ENCODE measurements at places on chromosomes 3 and 15.

DNA sequence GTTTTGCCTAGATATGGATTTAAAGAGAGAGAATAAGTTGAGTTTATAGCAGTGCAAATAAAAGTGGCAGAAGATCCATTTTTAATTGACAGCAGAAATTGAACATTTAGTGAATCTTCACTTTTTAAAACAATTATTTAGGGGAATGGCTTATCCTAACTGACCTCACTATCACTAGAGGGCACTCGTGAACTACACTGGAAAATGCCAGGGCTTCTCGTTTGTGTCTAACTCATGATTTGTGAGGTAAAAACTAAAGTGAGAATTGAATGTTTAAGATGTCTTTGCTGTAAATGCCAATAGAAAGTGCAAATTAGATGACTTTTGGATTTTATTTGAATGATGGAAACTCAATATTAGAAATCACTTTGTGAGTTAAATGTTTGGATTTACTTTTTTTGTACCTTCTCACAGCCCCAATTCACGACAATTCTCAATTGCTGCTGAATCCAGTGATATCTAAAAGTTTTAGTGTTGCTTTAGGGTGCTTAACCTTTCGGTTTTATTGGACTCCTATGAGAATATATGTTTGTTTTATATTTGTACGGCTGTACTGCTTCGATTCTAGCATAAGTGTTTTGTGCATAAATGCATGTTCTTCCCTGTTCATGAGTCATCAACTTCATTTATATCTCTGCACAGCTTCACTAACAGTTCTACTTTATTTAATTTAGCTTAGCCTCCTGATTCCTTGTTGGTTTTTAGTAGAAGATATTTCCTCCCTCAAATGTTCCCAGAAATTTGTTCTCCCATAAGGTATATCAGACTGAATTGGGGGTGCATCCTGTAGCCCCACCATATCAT lies 462.1 kb downstream of the MFSD1 start:
- peak; percentile 19 for DNase-seq

DNA sequence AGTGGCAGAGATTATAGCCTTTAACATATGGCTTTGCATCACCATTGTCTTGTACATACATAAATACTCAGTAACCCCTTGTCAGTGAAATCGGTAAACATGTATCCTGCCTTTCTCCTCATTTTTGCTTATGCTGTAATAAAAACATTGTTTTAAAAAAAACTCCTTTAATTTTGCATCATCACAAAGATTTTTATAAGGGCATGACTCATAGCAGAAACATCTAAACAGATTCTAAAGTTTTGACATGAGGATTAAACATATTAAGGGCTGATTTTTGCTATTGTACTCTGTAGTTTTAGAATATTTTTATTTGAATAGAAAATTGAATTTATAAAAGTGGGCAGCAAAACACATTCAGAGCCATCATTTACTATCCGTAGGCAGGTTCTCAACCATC lies 275.9 kb downstream of the ZIC4 start:
- DNase-seq, result no peak

GRCh38 chr3:13136426-13136825 lies 63.2 kb upstream of the IQSEC1 start:
- DNase-seq, result no peak

- DNase-seq, result no peak
Observed at GRCh38 chr15:79128556-79128955, 38.0 kb upstream of the RASGRF1 start.

- DNase-seq, result peak; percentile 56
Observed at GRCh38 chr3:73508330-73508954, 116.3 kb downstream of the PDZRN3 start.

DNA sequence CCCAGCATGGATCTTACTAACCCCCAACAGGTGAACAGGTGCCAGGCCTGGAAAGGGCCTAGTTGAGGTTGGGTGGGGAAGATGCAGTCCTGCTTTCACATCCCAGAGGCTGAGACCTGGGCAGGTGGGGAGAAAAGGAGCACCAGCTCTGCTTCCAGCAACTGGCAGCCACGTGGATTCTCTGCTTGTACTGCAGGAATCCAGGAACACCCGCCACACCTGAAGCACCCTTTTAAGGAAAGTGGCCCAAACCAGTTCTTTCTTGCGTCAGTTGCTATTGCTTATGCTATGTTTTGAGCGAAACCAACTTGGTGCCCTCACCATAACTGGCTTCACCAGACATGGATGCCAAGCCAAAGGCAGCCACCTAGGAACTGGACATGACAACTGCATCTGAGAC lies 28.1 kb upstream of the NEO1 start:
- DNase-seq, result no peak

DNA sequence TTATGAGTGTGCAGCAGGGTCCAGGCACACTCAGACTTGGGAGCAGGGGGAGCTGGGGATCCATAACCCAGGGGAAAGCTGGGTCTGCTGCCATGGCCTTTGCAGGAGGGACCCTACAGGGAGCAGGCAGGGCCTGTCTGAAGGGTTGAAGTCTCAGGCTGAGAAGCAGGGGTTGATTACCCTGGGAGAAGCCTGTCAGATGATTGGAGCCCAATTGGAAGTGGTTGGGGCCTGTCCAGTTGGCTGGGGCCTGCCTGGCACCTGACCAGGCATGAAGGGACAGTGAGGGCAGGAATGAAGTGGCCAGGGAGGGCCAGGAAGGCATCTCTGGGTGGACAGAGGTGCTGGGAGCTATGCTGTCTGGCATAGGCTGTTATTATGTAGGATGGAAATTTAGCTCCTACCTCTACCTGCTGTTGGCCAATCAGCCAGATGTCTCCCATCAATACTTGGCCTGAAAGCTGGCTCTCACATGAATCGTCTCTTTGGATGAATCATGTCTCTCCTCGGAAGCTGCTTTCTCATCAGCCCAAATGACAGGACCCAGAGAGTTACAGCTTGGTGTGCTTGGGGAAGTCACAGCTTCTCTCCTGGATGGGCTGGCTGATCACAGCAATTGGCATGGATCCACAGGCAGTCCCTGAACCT lies 27.4 kb upstream of the SLCO2A1 start:
- no peak for DNase-seq

DNA sequence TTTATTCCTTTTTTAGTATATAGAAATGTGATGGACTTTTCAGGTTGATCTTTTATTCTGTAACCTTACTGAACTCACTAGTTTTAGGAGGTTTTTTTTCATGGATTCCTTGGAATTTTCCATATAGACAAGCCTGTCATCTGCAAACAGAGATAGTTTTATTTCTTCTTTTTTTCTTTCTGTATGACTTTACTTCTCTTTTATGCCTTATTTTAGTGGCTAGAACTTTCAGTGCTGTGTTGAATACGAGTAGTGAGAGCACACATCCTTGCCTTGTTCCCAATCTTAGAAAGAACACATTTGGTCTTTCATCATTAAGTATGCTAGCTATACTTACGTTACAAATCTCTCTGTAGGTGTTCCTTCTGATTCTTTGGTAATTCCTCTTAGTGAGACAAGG lies 336.5 kb downstream of the PTPRG start:
- DNase-seq, result no peak

DNA sequence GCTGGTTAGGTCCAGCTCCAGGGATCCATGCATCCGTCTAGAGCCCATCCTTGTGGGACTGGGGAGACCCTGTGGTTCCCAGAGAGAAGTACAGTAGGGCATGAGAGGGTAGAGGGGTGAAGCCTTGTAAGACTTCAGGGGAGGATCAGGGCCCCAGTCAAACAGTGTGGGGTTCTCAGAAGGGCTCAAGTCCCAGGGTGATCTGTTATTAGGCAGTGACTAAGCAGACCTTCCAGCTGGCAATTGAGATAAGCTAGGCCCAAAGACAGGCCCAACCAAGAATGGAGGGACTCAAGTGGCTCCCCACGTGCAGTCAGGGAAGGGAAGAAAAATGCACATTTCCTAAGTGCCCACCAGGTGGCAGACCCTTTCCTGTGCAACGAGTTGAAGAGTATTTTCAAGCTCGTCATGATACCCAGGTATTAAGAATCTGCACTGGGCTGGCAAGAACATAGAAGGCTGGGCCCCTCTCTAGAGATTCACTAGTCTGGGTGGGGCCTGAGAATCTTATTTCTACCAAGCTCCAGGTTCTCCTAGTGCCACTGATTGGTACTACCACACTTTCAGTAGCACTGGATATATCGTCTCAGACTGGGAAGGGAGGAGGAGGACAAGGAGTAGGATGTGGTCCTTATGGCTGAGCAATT lies 240.8 kb downstream of the NR1D2 start:
- DNase-seq, result peak; percentile 32

DNA sequence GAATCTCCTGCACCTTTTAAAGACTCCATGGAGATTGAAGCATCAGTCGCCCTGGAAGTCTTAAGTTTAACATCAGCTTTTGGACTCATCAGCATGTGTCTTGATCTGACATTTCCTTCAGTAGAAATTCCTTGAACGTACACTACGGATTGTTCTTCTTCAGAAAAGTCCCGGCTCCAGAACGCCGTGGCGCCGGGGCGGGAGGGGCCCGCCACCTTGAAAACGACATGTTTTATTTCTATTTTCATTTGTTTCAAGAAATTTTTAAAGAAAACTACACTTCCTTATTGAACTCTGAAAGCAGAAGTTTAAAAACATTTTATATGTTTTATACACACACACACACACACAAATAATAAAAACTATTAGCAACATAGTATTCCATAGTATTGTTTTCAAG lies 32.6 kb upstream of the RAP2B start:
- no peak for DNase-seq

- no peak for DNase-seq
Observed at GRCh38 chr3:63244486-63244885, 33.6 kb upstream of the SYNPR start.

- no peak for DNase-seq
Observed at GRCh38 chr3:72336821-72337479, 511.3 kb downstream of the SHQ1 start.

DNA sequence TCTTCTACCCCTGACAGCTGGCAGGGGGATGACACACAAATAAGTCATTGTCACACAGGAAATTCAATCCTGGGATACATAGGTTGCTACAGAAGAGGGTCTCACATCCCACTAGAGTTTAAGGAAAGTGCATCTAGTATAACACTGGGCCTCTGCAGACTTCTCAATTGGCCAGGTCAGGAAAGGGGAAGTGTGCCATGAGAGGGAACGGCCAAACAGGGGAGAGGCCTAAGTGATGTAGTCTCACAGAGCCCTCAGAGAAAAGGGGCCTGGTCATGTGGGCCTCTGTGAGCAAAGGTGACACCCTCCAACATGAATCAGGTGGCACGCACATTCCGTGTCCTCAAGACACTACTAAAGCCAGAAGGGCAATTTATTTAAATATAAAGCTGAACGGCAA lies 11.2 kb downstream of the ZXDC start:
- no peak for DNase-seq

- DNase-seq, result peak; percentile 33
Observed at GRCh38 chr3:197793247-197793646, 2.2 kb downstream of the LRCH3 start.

DNA sequence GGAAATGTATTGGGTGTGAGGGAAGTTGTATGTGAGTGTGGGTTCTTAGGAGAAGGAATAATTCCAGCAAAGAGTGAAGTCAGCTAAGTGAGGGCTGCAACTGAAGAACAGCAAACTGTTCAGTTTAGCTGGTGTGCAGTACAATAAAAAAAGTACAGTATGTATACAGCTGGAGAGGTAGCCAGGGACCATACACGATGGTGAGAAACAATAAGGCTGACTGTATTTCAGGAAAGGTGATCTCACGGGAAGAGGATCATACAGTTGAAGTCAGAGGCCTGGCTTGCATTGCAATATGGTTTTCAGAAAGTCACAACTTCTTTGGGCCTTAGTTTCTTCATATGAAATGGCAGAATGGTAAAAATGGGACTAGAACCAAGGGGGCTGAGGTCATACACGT lies 222.4 kb downstream of the NEK10 start:
- DNase-seq, result no peak

GRCh38 chr3:105349684-105350387 lies 16.9 kb upstream of the ALCAM start:
- DNase-seq, result no peak

DNA sequence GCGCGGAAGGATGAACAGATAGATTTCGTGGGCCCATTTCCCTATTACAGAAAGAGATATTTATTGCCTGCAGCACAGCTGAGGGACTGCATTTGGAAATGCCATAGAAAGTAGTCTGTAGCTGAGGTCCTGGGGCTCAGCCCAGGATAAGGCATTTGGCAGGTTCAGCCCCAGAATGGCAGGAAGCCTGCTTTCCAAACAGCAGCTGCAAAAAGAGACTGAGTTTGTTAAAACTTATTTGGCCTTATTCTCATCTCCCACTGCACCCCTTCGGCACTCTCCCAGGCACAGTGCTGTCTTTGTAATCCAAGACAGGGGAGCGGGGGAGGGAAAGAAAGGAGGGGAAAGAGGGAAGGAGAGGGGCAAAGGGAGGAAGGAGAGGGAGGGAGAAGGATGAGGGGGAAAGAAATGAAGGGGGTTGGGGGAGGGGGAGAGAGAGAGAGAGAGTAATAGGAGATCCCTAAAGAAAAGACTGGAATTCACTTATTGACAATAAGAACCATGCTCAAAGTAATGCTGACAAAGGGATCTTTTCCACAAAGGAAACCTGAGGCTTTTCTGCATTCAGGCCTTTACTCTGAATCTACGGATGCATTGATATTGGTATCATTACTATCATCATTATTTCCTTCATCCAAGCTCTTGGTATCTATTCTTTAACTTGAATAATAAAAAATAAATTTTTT lies 94.0 kb upstream of the LRRN1 start:
- no peak for DNase-seq

DNA sequence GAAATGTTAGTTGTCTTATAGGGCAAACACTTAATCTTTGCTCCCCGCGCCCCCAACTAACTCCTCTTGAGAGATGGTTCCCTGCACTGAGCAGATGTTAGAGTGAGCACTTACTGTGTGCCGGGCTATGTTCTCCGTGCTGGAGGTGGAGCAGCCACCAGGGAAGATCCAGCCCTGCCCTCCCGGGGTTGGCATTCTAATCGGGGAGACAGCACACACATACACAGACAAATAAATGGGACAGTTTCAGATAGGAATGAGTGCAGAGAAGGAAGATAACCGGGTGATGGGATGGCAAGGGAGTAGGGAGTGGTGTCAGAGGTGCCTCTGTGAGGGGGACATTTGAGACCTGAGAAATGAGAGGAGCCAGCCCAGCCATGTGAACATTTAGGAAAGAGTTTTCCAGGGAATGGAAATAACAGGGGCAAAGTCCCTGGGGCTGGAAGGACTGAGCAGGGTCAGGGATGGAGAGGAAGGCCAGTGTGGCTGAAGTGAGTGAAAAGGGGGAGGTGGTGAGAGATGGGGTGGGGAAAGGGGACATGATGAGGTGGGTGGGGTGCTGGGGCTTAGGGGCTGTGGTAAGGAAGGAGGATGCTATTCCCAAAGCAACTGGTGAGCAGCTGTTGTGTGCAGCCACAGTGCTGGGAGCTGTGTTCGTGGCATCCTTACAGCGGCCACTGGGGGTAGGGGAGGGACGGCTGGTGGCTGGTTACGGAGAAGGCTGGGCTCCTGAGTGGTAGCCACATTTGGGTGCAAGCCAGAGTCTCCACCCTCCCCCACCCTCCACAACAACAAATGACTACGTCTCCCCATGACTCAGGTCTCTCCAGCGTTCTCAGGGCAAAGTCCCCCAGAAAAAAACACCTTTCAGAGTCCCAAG lies 15.4 kb upstream of the FGD5 start:
- DNase-seq, result no peak

GRCh38 chr3:41267975-41268640 lies 68.8 kb downstream of the CTNNB1 start:
- DNase-seq, result no peak

All from GM10248 (cell line).